Globus pallidus (tissue), 1 donor: ENCODE measurements at places on chromosomes 4 and X.

- no peak for DNase-seq
These were observed 902 bp upstream of the LARP1B start for GRCh38 chr4:128060121-128060698.

DNA sequence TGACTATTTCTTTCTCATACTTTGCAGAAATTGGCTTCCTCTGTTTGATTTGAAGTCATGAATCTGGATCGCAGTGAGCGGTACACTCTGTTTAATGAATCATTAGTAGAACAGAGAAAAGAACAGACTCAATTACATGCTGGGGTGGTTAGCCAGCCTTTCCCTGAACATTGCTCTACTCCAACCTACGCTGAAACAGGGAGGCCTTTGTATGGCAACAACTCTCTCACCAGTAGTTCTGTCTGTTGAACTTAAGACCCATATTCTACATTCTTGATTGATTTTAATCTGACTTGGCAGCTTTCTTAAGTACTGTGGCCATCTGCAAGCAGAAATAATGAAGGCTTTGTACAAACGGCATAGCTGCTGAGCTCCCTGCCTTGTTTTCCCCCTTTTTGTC is 19.0 kb upstream of the AP1S2 start:
- DNase-seq: no peak

DNA sequence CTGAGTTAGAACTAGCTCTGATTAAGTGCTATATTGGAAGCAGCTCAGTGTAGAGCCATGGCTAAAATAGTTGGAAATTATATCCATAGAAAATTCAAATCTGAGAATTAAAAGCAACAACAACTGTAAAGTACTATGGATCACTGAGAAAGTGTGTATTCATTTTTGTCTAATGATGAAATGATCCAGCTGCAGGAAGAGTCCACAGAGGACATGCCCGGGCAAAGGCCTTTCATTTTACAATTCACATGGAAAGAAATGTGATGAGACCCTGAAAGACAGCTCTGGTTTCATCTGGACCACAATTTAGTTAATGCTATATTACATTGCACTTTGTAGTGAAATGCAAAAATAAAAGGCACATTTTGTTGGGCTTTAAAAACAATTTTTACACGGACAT is 196.8 kb upstream of the FAT1 start:
- DNase-seq: no peak

DNA sequence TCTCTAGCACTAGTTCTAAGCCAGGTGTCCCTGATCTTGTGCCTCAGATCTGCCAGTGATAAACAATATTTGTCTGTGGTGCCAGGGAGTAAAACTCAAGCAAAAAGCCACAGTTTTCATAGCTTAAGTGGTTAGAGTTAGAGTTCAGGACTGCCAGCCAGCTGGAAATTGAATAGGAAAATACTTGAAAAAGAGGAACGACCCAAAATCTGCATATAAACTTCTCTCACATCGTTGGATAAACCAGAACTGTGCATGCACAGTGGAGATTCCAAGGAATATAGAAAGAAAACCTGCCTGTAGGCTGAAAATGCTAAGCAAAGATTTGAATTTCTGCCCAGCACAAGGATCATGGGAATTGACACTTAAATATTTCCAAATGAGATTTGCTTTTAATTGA is 35.0 kb upstream of the GNPDA2 start:
- DNase-seq: no peak

GRCh38 chr4:39850727-39851126 is 127.0 kb downstream of the PDS5A start:
- no peak for DNase-seq

- DNase-seq: no peak
These were observed 17.5 kb downstream of the PRSS12 start for GRCh38 chr4:118335324-118335723.

DNA sequence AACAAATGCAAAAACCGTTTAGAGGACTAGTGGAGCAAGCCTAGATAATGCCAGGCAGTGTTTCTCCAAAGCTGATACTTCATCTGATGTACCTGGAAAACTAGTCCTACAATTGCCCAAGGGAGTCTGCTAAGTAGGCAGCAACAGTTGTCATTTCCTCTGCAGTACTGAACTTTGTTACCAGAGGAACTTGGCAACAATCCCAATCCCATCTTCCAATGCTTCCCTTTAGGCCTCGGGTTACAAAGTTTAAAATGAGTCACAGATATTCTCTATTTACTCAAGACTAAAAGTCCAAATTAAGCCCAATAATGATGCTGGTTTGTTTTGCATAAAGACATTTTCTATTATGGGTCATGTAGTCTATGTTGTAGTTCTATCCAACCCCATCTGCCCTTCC is 120.0 kb upstream of the GLRA2 start:
- no peak for DNase-seq

GRCh38 chr4:48792348-48793006 is 12.4 kb upstream of the FRYL start:
- DNase-seq: no peak

DNA sequence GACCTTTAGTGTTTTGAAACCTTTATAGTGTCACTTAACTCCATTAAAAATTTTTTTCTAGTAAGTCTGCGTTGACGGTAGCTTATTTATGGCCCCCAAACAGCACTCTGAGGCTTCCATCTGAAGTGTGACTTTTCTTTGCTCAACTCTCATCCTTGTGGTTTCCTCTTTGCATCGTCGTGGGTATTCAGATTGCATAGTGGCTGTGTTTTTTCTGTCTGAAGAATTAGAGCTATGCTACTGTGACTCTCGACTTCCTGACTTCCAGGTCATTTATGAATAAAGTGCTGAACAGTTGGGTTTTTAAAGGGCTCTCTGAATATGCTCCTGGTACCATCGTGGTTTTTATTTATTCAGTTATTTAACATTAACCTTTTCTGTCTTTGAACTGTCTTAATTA is 44.9 kb downstream of the JADE1 start:
- no peak for DNase-seq

- DNase-seq: no peak
These were observed 39.9 kb upstream of the MAP3K15 start for GRCh38 chrX:19555236-19555635.

DNA sequence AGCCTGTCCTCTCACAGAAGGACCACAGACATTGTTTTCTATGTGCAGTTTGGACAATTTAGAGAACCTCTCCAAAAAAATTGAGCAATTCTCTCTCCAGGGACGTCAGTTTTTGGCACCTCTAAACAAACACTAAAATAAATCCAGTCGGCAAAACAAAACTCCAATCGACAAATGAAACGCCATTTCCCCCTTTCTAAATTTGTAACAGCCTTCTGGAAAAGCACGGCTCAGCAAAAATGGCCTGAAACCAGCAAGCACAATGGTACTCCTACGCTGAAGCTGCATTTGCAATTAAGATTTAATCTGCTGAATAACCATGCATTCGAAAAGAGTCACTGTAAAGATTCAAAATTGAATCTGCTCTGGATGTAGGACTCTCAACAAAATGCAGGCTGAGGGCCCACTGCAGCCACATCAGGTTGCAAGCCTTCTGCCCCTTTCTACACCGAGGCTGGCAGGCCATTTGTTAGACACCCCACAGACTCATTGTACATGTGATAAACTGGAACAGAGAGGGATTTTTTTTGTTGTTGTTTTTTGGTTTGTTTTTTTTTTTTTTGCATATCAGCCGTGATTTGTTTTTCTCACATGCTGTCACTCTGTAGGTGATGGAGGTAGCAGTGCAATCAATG is 79.9 kb upstream of the MAP3K15 start:
- DNase-seq: peak; percentile 62

DNA sequence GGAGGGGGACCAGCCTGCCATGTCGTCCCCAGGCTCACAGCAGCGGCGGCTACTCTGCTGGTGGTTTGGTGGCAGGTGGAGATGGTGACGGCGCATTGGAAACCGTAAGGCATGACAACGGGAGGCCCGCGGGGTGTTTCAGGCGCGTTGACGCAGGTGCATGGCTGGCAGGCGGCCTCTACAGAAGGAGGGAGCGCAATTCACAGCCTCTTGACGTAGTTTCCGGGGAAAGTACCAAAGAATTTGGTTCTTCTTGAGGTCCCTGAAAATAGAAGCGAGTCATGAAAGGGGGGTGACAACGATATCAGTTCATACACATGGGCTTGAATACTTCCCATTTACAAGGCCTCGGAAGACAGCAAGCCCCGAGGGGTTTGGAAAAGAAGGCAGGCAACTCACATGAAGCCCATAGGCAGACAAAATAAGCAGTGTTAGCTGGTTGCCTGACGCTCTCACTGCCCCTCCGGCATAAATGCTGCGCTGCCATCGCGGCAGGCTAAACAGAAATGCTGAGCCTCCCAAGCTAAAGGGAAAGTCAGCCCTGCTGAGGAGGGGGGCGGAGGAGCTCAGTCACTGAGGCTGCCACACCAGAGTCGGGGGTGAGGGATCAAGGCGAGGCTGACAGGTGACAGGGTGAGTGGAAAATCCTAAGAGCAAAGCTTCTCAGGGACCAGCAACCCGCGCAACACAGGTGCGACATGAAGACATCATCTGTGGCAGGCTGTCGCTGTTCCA is 52.3 kb upstream of the PDLIM3 start:
- DNase-seq: no peak

- no peak for DNase-seq
These were observed 76.7 kb upstream of the DRD5 start for GRCh38 chr4:9704551-9705332.

DNA sequence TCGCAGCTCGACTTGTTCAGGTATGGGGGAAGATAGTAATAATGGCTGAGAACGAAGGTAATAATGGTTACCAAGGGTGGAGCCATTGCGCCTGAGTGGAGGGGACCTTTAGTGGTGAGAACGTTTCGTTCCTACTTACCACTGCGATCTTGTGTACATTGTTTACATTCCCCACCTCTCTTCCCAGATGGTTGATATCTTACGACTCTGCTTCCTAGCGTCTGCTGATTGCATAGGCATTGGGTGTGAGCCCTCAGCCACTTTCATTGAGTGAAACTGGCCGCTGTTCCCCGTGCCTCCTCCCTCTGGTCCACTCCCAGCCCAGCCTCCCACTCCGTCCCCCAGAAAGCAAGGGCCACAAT is 850 bp downstream of the IGBP1 start:
- DNase-seq: no peak

DNA sequence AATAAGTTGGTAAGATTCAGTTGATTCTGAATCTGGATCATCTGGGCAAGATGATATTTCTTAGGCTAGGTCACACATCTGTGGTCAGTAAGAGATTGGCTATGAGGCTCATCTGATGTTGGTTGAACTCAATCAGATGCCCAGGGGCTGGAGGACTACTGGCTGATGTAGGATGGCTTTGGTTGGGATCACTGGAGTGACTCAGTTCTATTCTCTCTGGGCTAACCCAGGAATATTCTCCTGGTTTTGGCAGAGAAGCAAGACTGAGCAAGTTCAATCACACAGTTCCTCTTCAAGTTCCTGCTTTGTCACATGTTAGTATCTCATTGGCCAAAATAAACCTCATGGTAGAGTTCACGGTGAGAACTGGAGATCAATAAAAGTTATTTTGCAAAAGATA is 902.3 kb upstream of the SLIT2 start:
- no peak for DNase-seq

GRCh38 chr4:152115794-152116193 is 355.0 kb upstream of the GATB start:
- no peak for DNase-seq

DNA sequence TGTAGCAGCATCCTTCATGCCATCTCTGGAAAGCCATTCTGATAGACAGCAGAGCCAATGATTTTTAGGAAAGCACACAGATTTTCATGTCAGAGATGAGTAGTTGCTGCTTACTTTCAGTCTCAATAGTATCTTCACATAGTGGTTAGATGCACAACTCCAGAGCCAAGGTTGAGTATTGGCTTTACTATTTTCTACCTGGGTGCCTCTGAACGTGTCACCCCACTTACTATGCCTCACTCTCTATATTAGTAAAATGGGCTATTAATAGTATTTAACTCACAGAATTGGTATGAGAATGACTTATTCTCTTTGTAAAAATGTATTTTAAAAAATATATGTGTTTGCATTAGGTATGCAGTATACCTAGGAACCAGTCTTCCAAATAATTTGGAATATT is 108.8 kb upstream of the STIM2 start:
- no peak for DNase-seq
